ENCODE measurements at places on chromosomes 12 and 14.

GRCh38 chr14:36177489-36177888 is 967 bp upstream of the PTCSC3 start:
- DNase-seq, result no peak

GRCh38 chr14:35375558-35376025 is 29.0 kb downstream of the NFKBIA start:
- DNase-seq, result no peak

GRCh38 chr12:6839482-6840201 is 1.1 kb upstream of the GNB3 start:
- no peak for DNase-seq

DNA sequence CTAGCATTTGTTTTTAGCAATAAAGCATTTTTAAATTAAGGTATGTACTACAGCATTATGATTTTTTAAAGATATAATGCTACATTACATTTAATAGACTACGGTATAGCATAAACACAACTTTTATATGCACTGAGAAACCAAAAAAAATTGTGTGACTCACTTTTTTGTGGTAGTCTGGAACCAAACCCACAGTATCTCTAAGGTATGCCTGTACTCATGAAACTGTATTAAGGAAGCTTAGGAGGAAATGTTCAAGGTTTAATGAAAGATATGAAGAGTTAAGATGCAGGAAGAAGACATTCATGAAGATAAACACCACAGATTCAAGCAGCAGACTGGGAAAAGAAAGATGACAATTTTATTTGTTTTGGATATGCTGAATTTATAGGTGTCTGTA is 51.7 kb downstream of the PPP1R12A start:
- DNase-seq, result no peak

- no peak for DNase-seq
Observed at GRCh38 chr14:78484028-78484427, 313.9 kb downstream of the NRXN3 start.

GRCh38 chr12:121524196-121524916 is 56.5 kb downstream of the KDM2B start:
- no peak for DNase-seq
